CD4-positive, CD25-positive, alpha-beta regulatory T cell (primary cell): ENCODE measurements at places on chromosomes 5 and 9. TPM values are rescaled to one million over a fixed set of nuclear protein-coding genes. Genes with fewer than 3 reads are reported as not detected.

GRCh38 chr9:121620777-121621449, 30.5 kb upstream of the DAB2IP start:
- H3K36me3 ChIP-seq: no peaks in the 10 kb centered on the region
- no peak for DNase-seq
- no peak overlapping the region for H3K4me3 ChIP-seq
- no peak overlapping the region for H3K27ac ChIP-seq

DNA sequence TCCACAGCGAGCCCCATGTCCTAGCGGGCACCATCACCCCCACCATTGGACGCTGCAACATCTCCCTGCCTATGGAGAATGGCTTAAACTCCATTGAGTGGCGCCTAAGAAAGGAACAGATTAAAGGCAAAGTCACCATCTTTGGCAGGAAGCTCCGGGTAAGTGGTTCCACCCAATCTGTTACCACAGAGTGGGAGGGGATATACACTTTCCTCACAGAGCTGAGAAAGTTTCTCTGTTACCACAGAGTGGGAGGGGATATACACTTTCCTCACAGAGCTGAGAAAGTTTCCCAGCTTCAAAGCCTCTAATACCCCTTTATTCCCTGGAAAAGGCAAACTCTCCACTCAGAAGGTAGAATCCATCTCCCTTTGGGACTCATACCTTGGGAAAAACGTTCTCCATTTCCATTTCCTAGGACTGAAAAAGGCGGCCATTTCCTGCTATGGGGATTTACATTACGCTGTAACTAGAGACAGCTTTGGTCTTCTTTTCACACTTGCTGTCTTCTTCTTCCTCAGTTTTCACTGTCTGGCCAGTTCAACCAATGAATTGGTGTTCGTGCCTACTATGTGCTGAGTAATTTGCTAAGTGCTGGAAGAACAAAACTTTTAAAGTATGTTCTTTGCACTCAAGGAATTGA, 63.4 kb upstream of the WWC1 start:
- H3K4me3 ChIP-seq: peak overlapping the region; percentile 43
- no peak for DNase-seq
- no peaks in the 10 kb centered on the region for H3K36me3 ChIP-seq
- H3K27me3 ChIP-seq: no peaks in the 10 kb centered on the region
- H3K27ac ChIP-seq: no peak overlapping the region

- H3K27me3 ChIP-seq: no peaks in the 10 kb centered on the region
- H3K36me3 ChIP-seq: no peaks in the 10 kb centered on the region
- no peak overlapping the region for H3K4me3 ChIP-seq
- H3K4me1 ChIP-seq: no peaks in the 10 kb centered on the region
- H3K27ac ChIP-seq: no peak overlapping the region
Measured at GRCh38 chr5:95005811-95006210, 279.1 kb downstream of the MCTP1 start.

DNA sequence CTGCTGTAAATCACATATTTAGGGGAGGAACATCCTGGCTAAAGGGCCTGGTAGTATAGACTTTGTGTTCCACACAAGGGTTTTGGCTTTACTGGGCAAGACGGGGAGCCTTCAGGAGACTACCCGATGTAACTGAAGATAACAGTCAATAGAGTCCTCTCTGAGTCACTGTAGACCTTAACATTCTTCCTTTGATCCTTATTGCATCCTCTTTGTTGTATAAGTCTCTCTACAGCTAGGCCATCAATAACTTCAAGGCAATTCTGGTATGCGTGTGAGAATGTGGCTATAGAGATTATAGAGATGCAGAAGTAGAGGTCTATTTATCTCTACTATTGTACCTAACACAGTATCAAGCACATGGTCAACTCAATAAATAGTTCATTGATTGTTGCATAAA, 67.3 kb upstream of the STK32A start:
- no peak for DNase-seq
- H3K27me3 ChIP-seq: peaks cover 2% of the 10 kb centered on the region
- no peak overlapping the region for H3K27ac ChIP-seq
- H3K36me3 ChIP-seq: no peaks in the 10 kb centered on the region

DNA sequence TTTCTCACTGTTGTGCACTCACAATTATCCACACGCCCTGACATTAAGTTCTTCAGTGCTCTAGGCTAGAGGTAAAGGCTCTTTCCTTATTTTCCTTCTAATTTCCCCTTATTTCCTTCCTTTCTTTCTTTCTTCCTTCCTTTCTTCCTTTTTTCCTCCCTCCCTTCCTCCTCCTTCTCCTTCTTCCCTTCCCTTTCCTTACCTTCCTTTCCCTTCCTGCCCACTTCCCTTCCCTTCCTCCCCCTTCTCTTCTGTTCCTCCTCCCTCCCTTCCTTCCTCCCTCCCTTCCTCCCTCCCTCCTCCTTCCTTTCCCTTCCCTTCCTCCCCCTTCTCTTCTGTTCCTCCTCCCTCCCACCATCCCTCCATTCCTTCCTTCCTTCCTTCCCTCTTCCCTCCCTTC, 317.0 kb upstream of the IRX1 start:
- H3K36me3 ChIP-seq: no peaks in the 10 kb centered on the region
- H3K4me1 ChIP-seq: no peaks in the 10 kb centered on the region
- H3K27me3 ChIP-seq: no peaks in the 10 kb centered on the region

The LEAP2 gene
- 1.3 TPM for total RNA-seq

The SYK gene
- 0.81 TPM for total RNA-seq
